ENCODE measurements at places on chromosomes 1 and 21.

DNA sequence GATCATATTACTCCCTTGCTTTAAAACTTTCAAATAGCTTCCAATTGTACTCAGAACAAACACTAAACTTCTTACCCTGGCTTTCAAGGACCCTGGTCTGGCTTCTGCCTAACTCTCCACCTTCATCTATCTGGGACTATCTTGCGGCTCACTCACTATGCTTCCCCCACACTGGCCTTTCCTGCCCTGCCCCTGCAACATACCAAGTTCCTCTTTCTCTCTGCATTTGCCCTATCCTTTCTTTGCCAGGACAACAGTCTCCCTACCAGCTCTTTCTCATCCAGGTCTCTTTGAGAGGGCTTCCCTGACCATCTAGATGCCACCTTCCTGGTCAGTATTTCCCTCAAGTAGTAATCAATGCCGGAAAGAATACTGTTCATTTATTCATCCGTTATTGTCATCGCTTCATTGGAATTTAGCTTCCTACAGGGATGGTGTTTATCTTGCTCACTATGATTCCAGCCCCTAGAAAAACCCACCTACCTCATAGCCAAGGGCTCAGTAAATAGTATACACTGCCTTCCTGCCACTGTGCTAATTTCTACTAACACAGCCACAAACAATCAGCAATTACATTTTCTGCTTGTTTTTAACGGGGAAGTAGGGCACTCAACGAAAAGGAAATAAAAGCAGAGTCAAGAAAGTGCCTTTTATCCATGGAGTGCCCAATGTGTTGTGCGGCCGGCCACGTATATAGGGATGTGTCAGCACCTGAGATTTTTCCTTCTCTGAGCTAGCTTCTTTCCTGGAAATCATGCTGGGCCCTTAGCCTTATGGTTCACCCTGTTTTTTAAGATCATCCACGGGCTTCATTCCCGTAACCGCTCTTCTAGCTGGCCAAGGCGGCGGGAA lies 521 bp upstream of the CDC7 start:
- DNase-seq: no peak

DNA sequence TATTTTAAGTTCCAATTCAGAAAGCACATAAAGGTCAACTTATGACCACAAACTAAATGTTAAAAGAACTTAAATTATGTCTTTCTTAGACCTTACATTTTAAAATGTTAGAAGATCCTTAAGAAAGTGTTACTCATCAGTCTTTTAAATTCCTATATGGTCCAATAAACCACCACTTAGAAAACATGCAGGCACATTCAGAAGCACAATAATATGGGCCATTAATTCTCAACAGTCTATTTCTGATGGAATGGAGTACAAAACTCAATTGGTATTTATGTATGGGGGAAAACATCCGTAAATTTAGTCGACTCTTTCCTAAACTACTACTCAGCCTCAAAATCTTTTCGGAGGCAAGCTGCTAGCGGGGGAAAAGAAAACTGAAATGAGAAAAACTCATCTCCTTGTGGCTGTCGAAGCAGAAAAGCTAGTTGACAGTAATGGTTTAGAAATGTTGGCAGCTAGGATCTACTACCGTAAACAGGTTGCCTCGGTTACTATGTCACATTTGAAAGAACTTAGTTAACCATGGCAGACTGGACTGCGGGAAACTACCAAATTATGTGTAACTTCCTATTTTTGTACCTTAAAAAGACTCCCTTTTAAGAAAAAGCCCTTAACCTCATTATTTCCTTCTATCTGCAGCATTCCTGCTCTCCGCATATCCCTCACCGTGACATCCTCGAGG lies 1.0 kb downstream of the TRMT1L start:
- no peak for DNase-seq

GRCh38 chr1:48670234-48671020 lies 106.3 kb downstream of the BEND5 start:
- no peak for DNase-seq

GRCh38 chr1:31805318-31805717 lies 10.5 kb downstream of the SPOCD1 start:
- DNase-seq: no peak

- no peak for DNase-seq
These were observed 518 bp downstream of the PLOD1 start for GRCh38 chr1:11935057-11935412.

Data from forelimb muscle (tissue), 1 donor.